ENCODE measurements at places on chromosomes 4 and X. TPM values are rescaled to one million over a fixed set of nuclear protein-coding genes. Genes with fewer than 3 reads are reported as not detected.

The CFP gene
- total RNA-seq, result 2.6 TPM

The NOP14 gene
- total RNA-seq, result 20.7 TPM

The PABPC1L2B gene
- total RNA-seq, result not detected

The PNCK gene
- 8.1 TPM for total RNA-seq

The PPP2R2C gene
- 8.1 TPM for total RNA-seq

The HSFX1 gene
- 1.9 TPM for total RNA-seq

The APBB2 gene
- total RNA-seq, result 22.5 TPM

The CFAP47 gene
- total RNA-seq, result not detected

The PTCHD1 gene
- total RNA-seq, result 0.08 TPM

The NWD2 gene
- total RNA-seq, result 0.03 TPM

The BEX5 gene
- total RNA-seq, result 0.97 TPM

The EGFL6 gene
- not detected for total RNA-seq

The PAGE1 gene
- total RNA-seq, result not detected

The GAB1 gene
- 72.5 TPM for total RNA-seq

- peak; percentile 65 for DNase-seq
These were observed 1.5 kb downstream of the GRID2 start for GRCh38 chr4:92305148-92305877.

DNA sequence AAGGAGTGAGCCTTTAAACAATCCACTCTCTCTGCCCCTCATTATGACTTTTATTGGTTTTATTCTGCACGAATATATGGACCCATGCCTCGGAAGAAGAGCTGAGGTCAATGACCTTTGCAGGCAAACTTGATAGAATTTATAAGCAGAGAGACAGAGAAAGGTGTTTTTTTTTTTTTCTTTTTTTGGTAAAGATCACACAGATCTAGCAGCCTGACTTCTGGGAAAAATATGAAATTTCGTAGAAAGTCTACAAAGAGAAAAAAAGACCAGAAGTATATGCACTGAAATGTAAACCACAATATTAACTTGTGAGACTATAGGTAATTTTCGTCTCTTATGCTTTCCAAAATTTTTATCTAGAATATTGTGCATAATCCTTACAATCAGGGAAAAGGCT lies 61.6 kb downstream of the LEF1 start:
- no peak for DNase-seq

- DNase-seq, result no peak
These were observed 683.5 kb downstream of the TRIML1 start for GRCh38 chr4:188822698-188823097.

- DNase-seq, result no peak
These were observed 357 bp upstream of the ETNPPL start for GRCh38 chr4:108763226-108763593.

- DNase-seq, result no peak
These were observed 5.0 kb downstream of the TDO2 start for GRCh38 chr4:155908187-155909139.

DNA sequence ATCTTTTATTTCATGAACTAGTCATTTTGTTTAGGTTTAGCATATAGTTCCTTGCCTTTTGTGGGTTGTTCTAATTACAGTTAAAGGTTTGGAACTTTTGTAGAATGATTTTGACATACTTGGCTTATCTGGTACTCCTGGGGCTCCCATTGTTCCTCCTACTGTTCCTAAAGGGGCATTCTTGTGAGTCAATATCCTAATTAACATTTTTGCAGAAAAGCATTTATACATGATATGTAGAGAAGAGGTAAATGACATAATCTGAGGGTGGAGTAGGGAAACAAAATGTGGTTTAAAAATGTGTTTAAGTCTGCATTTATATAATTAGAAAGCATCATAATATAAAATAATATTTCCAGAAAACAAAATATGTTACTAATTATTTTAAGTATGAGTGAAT lies 529.2 kb downstream of the FAT4 start:
- no peak for DNase-seq

- DNase-seq, result peak; percentile 27
These were observed 1.5 kb upstream of the PSAPL1 start for GRCh38 chr4:7436256-7436655.

- DNase-seq, result no peak
These were observed 7.9 kb upstream of the SERTM2 start for GRCh38 chrX:111503485-111503993.

DNA sequence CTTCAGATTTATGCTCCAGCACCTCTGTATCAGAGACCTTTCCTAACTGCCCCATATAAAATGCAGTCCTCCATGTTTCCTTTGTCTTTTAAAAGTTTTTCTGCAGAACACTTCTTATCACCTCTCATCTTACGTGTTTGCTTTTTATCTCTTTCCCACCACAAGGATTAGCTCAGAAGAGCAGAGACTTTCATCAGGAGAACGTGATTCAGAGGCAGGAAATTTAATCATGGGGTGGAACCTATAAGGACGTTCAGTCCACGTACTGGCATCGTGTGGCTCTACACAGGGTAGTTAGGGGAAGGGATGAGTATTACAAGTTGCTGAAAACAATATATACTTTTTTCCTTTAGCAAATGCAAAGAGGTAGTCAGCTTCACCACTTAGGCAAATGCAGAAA lies 98.7 kb downstream of the SORBS2 start:
- no peak for DNase-seq

- DNase-seq, result peak; percentile 72
These were observed 25.4 kb upstream of the AFAP1 start for GRCh38 chr4:7964890-7965662.

DNA sequence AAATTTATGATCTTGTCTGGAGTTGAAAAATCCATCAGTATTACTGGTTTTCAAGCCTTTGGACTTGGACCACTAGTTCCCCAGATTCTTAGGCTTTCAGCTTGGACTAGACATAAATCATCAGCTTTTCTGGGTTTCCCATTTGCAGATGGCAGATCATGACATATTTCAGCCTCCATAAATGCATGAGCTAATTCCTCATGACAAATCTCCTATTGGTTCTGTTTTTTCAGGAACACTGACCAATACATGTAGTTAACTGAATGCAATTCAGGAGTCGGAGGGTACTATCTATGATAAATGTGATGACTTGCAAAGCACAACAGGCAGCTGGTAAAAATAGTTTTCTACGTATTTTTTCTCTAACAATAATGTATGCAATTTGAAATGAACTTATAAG lies 635.6 kb downstream of the TRAM1L1 start:
- no peak for DNase-seq

- DNase-seq, result peak; percentile 71
These were observed at the start of gene NUDT11 for GRCh38 chrX:51496501-51497291. Gene NUDT11, minus strand, starts transcription at chrX:51496592. Its CDS starts 148 bp downstream, at chrX:51496444.

GRCh38 chrX:92260102-92260501 lies 480.9 kb downstream of the PCDH11X start:
- DNase-seq, result no peak

DNA sequence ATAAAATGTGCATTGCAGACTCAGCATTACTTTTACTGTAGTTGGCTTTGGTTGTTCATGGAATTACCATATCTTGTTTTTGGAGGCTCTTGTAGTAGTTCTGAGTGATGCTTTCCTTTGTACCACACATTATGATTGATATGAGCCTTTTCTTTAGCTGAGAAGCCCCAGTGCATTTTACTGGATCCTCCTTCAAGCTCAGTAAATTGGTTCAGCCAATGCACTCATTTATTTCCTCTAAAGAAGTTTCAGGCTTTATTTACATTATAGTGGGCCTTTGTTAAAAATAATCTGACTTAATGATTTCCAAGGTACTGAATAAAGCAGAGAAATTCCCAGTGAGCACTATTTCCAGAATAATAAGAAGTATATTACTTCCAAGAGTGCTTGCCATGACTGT lies 21.8 kb downstream of the UPRT start:
- DNase-seq, result no peak

- DNase-seq, result peak; percentile 57
These were observed 687 bp downstream of the CDK16 start for GRCh38 chrX:47218920-47219815.

DNA sequence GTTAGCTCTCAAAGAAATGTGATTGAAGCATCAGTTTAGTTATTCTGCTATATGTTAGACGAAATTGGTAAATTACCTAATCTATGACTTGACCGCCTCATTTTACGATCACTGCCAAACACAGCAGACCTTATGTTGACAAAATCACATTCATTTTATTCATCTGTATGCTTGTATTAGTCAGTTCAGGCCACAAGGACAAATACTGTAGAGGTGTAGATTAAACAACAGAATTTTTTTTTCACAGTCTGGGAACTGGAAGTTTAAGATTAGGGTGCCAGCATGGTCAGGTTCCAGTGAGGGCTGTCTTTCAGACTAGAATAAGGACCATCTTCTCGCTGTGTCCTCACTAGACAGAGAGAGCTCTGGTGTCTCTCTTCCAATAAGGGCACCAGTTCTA lies 177.1 kb downstream of the NWD2 start:
- DNase-seq, result no peak

DNA sequence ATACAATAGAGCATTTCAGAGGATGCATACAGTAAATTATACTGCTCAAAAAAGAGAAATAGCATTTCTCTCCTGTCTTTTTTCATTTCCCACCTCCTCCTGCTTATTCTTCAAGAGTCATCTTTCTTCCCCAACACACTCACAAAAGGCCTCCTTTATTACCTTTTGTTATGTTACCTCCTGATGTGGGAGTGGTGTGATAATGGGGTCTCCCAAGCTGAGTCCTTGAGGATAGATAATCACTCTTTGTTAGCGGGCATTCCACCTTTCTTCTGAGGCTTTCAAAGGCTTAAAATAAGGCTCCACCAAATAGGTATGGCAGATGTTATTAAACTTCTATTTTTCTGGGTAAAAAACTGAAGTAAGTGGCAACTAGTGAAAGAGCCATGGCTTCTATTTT lies 159.8 kb downstream of the CPEB2 start:
- no peak for DNase-seq

DNA sequence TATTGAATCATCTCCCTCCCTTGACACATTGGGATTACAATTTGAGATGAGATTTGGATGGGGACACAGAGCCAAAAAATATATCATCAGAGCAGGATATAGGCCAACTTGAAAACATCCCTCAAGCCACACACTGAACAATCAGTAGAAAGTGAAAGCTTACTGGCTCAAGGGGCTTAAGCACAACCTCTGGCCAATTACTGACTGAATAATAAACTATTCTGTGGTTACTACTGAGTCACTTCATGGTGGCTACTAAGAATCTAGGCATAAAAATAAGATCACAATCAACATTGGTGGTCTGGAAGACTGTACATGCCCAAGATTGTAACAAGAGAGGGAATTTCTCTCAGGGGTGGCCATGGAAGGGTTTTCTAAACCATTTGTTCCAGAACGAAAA lies 27.4 kb upstream of the GPR174 start:
- no peak for DNase-seq

DNA sequence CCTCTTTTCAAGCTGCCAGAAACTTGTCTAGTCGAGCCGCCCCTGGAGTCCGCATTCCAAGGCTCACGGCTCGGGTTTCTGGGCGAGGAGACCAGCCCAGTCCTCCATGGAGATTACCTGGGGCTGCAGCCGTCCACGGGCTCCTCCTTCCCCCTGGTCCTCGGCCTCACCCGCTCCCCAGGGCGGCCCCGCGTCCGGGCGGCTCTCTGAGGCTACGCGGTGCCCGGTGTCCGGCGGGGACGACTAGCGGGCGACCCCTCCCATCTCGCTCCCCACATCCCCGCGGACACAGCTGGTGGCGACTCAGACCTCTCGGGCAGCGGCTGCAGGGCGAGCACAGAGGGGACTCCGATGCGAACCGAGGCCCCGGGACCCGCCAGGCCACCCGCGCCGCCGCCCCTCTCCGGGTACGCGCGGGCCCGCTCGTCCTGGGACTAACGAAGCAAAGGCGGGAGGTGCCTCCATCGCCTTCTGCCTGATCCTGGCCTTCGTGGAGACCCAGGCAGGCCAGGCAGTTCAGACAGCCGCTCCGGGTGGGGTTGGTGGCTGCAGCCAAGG lies 159.4 kb downstream of the TRAM1L1 start:
- DNase-seq, result no peak

GRCh38 chr4:187944179-187944578 lies 51.4 kb upstream of the ZFP42 start:
- DNase-seq, result no peak

DNA sequence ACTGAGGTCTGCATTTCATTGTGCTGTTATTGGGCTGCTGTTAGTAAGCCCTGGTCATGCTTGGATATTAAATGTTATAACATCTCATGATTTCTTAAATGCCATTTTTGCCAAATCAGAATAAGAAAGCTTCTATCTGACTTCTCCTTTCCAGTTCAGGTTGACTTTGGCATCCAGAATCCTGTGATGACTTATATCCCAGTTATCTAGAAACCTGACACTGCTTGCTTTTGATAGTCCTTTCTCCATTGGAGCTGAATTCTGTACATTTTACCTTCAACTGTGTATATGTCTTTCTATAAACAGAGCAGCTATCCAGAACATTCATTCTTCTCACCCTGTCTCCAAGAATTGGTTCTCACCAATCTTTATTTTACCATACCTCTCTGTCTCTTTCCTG lies 257.7 kb upstream of the GNPDA2 start:
- DNase-seq, result no peak

- no peak for DNase-seq
These were observed 6.0 kb downstream of the RBM47 start for GRCh38 chr4:40623707-40624106.

DNA sequence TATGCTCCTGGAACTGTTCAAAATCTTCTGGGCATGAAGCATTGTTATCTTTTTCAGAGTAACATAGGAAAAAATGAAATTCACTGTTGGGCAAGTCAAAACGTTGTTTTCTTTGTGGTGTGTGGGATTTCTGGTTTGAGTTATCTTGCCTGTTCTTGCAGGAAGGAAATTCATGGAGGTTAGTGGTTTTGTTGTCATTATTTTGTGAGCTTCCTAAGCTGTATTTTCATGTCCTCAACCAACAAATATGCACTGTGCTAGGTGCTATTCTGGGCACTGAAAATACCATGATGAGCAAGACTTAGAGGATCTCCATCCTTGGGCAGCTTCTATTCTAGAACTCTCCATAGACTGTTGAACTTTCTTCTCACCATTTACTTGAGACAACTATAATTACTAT lies 16.9 kb downstream of the SPINK2 start:
- no peak for DNase-seq

GRCh38 chr4:168634276-168634802 lies 137.5 kb downstream of the PALLD start:
- DNase-seq, result no peak

- DNase-seq, result peak; percentile 69
These were observed 8.0 kb upstream of the ODAPH start for GRCh38 chr4:75547647-75548387.

All from Right ventricle myocardium superior (tissue), 1 donor.